Stimulated activated CD8-positive, alpha-beta memory T cell treated with anti-CD3 and anti-CD28 coated beads, Interleukin-7, amount 100 ng/mL, for 1 hour (primary cell): ENCODE measurements at places on chromosomes 16 and 17.

GRCh38 chr17:68624381-68624780 is 23.2 kb upstream of the FAM20A start:
- no peak for DNase-seq

DNA sequence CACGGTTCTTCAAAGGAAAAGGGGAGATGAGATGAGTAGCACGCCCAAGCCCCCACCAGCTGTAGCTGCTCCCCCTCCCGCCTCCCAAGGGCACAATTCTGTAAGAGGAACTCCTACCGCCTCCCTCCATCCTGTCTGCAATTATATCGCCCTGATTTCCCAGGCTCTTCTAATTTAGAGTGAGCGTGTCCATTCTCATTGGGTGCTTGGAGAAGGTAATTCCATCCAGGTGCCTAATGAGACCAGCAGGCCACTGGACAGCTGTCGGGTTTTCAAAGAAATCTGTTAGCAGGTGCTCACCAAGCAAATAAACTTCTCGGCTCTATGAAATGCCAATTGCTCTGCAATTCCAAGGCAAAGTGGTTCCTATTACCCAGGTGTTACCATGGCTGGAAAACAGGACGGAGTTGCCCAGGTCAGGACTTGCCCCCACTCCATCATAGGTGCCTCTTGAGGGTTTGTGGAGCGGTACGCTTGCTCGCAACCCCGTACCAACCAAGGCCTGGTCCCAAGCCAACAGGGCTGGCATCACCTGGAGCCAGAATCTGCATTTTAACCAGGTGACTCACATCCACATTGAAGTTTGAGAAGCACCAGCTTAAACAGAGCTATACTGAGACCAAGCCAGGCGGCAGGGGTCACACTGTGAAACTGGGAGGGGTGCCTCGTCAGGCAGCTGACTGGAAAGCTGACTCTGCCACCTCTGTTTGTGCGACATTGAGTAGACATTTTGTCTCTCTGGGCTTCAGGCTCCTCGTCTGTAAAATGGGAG is 16.5 kb upstream of the MEAK7 start:
- DNase-seq = no peak

DNA sequence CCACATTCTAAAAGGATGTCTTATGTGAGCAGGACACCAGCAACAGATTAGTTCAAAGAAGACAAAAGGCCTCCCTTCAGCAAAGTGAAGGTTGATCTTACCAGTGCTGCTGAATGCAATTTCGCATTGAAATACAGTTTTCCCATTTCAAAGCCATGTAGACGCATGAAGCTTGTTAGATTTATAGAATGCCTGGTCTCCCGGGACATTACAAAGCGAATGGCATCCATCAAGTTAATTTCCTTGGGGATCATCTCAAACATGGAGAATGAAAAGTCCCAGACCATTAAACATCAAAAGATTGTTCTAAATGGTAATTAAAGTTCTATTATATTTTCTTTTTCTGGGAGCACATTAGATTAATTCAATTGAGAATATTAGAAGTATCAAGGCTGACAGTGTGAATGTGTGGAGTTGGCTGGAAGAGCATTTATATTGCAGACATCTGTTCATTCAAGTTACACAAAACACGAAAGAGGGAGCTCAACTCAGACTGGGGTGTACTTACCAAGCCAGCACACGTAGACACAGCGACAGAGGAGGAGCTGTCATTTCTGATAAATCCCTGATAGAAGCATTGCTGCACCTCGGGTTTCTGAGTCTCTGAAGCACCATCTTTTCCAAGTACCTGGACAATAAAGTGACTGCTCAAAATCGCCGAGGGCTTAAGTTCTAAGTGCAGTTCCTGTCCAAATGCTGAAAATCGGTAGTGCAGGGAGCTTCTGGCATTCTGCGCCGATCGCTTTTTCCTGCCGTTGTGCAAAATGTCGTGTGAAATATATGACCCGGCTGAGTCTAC is 3.8 kb downstream of the ADAMTS18 start:
- no peak for DNase-seq

- no peak for DNase-seq
These were observed 253.3 kb downstream of the SLC39A11 start for GRCh38 chr17:72839131-72839725.

GRCh38 chr16:65095090-65095728 is 26.7 kb downstream of the CDH11 start:
- DNase-seq = no peak

DNA sequence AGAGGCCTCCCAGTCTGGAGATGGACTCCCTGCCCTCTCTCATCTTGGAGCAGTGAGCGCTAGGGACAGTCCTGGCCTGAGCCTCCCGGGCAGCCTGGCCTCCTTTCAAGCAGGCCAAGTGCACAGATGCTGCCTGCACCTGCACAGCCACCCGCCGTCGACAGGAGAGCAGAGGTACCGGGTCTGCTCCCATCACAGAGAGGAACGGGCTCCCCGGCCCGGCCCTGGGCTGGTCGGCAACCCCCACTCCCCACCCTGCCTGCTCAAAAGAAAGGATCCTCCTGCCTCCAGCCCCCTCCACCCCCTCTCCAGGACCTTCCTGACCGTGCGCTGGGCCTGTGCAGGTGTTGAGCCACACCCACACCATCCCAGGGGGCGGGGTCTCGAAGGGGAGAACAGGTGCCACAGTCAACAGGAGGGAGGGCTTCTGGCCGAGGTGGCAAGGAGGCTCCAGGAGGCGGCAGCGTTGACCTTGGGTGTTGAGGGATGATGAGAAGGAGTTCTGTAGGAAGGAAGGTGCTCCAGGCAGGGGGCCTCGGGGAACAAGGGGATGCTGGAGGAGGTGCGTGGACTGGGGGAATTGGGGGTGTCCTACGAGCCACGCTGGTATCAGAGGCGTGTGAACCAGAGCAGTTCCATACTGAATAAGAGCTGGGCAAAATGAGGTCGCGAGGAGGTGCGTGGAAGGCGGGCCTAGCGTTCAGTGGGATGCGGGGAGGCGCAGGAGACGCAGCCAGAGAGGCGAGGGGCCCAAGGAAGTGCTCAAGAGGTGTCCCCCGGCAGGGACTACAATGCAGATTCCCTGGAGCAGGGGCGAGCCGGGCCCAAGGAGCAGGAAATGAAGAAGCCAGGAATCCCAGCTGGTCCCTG is 967 bp upstream of the CDH15 start:
- DNase-seq = no peak

GRCh38 chr16:47229053-47230050 is 85.6 kb upstream of the NETO2 start:
- DNase-seq = no peak

- no peak for DNase-seq
These were observed 1.4 kb downstream of the NXPH3 start for GRCh38 chr17:49576917-49577649.

DNA sequence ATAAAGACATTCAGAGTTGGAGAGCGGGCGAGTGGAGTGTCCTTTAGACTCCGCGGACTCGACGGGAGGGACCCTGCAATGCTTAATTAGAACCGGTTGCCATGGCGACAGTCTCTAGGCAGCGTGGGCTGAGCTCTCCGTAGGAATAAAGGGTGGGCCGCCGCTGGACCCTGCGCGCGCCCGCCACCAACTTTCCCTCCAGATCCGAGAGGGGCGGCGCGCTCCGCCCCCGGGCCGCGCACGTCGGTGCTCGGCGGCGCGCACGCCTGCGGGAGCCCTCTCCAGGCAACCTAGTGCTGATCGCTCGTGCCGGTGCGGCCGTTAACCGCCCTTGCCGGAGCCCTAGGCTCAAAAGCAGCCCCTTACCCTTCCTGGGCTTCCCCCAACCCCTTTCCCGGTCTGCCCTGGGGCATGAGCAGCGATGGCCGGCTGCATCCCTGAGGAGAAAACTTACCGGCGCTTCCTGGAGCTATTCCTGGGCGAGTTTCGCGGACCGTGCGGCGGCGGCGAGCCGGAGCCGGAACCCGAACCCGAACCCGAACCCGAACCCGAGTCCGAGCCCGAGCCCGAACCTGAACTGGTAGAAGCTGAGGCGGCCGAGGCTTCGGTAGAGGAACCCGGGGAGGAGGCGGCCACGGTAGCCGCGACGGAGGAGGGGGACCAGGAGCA is at the start of gene PPM1E:
TSS of gene PPM1E (plus strand) at position 278 of the 669 bp plus-strand sequence.
- no peak for DNase-seq

GRCh38 chr17:40181205-40181604 is 3.9 kb downstream of the RAPGEFL1 start:
- no peak for DNase-seq

GRCh38 chr17:66526827-66527226 is 224.4 kb downstream of the PRKCA start:
- no peak for DNase-seq

DNA sequence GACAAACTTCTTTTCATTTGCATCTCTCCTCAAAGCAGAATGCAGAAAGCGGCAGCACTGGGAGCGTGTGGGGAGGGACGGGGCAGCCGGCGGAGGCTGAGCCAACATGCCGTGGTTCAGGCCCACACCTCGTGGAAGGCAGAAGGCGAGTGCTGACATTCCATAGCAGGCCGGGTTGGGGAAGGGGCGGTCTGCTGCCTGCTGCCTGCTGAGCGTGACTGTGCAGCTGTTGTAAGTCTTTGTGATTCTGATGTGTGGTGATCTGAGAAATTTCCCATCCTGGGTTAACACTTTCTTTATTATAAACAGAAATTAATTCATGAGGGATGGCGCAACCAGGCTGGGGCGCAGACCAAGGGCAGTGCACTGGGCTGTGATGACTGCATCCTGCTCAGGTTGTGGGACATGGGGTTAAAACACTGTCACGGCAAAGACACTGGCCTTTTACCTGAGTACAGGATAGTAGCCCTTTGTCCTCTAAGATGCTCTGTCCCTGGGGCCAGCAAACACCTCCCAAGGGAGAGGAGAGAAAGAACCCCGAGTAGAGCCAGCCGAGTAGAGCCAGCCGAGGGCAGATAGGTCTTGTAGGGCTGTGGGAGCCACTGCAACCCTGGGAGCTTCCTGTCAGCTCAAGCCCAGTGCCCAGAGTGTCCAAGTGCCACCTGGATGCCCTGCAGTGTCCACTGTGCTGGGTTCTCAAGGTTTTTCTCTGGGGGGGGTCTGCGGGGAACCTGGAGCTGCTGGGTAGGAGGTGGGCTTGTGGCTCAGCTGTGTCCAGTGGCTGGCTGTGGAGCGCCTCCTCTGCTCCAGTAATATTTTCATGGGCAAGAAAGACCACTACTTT is 8.8 kb upstream of the DNASE1 start:
- DNase-seq = no peak

GRCh38 chr16:86037999-86038925 is 139.3 kb downstream of the IRF8 start:
- no peak for DNase-seq

DNA sequence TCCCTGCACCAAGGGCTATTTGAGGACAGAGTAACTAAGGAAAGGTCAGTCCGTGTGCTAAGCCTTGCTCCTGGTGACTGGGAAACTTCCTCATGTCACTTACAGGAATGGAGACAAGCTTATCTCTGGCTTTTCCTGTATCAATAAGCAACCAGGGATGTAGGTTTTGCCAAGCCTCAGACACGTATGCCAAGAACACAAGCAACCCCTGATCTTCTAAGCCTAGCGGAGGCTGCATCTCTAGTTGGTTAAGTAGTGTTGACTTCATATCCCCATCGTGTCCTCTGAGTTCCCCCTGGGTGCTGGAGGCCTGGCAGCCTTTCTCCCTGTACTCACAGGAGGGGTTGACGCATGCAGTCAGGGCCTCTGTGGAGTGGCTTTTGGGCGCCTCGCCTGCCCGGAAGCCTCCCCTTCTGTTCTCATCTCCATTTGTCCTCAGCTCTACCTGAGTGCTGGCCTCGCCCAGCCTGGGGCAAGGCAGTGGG is 1.4 kb upstream of the C1QTNF1 start:
- no peak for DNase-seq

GRCh38 chr16:56450275-56450985 is 702 bp downstream of the NUDT21 start:
- no peak for DNase-seq

GRCh38 chr17:58153046-58153445 is 4.9 kb downstream of the OR4D1 start:
- DNase-seq = peak; percentile 10

DNA sequence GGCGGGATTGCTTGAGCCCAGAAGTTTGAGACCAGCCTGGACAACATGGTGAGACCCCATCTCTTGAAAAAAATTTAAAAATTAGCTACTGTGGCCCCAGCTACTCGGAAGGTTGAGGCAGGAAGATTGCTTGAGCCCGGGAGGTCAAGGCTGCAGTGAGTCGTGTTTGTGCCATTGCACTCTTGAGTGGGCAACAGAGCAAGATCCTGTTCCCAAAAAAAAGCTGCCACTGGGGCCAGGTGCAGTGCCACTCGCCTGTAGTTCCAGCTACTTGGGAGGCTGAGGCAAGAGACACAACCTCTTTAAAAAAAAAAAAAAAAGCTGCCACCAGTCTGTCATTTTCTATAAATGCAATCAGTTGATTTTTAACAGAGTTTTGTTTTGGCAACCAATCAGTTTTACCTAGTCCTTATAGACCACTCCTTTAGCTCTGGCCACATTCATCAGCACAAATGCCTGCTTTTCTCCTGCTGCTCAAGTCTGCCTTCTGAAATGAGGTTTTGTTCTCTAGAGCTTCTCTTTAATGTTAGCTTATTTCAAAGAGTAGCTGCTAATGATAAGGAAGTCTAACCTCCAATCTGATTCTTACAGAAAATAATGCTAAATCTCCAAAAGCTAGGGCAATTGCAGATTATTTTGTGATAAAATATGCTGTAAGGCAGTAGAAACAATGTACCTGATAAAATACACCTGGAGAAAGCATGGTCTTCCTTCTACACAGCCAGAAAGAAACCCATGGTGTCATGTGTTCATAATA is 64.8 kb downstream of the TUBD1 start:
- DNase-seq = no peak
